ENCODE measurements at places on chromosomes 16 and 17.

- DNase-seq, result peak; percentile 42
These were observed 65.9 kb upstream of the SDK2 start for GRCh38 chr17:73710095-73710592.

DNA sequence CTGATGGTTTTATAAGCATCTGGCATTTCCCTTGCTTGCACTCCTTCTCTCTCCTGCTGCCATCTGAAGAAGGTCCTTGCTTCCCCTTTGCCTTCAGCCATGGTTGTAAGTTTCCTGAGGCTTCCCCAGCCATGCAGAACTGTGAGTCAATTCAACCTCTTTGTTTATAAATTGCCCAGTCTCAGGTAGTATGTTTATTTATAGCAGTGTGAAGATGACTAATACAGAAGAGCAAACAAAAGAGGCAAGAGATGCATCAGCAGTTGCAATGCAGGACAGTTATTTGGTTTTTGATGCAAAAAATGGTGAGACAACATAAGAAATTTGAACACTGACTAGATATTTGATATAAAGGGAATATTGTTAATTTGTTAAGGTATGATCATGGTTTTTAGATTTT is 16.8 kb downstream of the TMEM100 start:
- peak; percentile 19 for DNase-seq

DNA sequence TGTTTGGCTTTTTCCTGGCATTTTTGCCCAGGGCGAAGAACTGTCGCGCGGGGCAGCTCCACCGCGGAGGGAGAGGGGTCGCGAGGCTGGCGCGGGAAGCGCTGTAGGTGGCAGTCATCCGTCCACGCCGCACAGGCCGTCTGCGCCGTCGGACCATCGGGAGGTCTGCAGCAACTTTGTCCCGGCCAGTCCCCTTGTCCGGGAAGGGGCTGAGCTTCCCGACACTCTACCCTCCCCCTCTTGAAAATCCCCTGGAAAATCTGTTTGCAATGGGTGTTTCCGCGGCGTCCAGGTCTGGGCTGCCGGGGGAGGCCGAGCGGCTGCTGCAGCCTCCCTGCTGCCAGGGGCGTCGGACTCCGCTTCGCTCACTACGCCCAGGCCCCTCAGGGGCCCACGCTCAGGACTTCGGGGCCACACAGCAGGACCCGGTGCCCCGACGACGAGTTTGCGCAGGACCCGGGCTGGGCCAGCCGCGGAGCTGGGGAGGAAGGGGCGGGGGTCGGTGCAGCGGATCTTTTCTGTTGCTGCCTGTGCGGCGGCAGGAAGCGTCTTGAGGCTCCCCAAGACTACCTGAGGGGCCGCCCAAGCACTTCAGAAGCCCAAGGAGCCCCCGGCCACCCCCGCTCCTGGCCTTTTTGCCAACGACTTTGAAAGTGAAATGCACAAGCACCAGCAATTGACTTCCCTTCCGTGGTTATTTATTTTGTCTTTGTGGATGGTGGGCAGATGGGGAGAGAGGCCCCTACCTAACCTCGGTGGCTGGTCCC is 2.3 kb upstream of the CBX4 start:
- DNase-seq, result no peak

- DNase-seq, result no peak
These were observed 5.9 kb downstream of the SLC16A5 start for GRCh38 chr17:75093548-75094158.

- DNase-seq, result no peak
These were observed 12.1 kb downstream of the USP6 start for GRCh38 chr17:5127910-5128309.

- no peak for DNase-seq
These were observed 15.6 kb downstream of the ZNF469 start for GRCh38 chr16:88398170-88398873.

DNA sequence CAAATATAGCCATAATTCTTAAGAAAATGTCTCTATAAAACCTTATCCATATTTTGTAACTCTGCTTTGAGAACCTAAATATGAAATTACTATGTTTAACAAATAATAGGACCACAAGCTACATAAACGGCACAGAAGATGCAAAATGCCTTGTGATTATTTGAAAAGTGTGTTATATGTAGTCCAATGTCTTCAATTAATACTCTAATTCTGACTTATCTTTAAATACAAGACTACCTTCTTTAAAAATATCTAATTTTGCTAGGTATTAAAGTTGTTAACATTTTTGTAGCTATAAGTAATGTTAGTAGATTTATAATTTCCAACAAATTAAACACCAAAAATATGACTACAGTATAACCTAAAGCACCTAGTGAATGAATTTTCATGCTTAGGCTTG is 17.0 kb downstream of the PSMD12 start:
- no peak for DNase-seq

DNA sequence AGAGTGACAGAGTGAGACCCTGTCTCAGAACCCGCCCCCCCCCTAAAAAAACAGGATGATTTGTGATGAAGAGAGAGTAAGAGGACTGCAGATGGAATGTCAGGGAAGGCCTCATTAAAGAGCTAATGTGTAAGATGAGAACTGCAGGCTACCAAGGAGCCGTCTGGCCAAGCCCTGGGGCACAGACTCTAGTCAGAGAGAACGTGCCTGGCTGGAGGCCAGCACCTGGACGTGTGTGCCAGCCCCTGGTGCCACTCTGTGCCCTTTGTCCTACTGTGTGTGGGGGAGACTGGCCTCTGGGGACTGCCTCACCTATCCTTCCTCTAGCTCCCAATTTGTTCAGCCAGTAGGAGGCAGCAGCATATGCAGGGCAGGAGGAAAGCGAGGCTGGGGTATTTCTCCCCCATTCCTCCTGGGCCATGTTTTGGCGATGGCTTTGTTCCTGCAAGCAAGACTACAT is 37.1 kb downstream of the KNOP1 start:
- no peak for DNase-seq

GRCh38 chr17:4635823-4636375 is 5.6 kb downstream of the ALOX15 start:
- peak; percentile 93 for DNase-seq

GRCh38 chr17:6706996-6707395 is 6.2 kb downstream of the SLC13A5 start:
- no peak for DNase-seq

Data from MV-4-11 (cell line).